ENCODE measurements at places on chromosomes 3 and 15. TPM values are rescaled to one million over a fixed set of nuclear protein-coding genes. Genes with fewer than 3 reads are reported as not detected.

DNA sequence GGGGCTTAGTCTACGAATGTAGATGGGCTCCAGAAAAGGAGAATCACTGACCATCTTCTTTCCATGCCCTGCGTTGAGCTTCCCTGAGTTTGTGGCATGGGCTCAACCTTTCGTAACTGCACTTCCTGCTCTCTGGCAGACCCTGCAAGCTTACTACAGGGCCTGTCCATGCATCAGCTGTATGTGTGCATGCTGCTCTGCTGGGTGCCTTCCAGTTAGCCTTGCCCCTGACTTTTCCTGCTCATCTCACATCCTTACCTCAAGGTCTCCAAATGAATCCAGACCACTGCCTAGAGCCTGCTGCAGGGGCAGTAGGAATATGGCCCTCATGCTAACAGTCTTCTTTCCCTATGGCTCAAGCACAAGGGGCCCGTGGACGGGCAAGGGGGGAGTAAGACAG, 2.0 kb upstream of the TF start:
- no peak for DNase-seq

DNA sequence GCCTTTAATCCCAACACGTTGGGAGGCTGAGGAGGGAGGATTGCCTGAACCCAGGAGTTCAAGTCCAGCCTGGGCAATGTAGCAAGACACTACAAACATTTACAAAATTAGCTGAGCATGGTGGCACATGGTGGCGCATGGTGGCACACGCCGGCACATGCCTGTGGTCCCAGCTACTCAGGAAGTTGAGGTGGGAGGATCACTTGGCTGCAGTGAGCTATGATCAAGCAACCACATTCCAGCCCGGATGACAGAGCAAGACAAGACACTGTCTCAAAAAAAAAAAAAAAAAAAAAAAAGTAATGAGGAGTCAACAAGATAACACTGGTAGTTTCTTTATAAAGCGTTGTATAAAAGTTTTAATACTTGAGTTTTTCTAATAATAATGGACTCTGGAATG, 10.1 kb downstream of the FEZF2 start:
- no peak for DNase-seq

DNA sequence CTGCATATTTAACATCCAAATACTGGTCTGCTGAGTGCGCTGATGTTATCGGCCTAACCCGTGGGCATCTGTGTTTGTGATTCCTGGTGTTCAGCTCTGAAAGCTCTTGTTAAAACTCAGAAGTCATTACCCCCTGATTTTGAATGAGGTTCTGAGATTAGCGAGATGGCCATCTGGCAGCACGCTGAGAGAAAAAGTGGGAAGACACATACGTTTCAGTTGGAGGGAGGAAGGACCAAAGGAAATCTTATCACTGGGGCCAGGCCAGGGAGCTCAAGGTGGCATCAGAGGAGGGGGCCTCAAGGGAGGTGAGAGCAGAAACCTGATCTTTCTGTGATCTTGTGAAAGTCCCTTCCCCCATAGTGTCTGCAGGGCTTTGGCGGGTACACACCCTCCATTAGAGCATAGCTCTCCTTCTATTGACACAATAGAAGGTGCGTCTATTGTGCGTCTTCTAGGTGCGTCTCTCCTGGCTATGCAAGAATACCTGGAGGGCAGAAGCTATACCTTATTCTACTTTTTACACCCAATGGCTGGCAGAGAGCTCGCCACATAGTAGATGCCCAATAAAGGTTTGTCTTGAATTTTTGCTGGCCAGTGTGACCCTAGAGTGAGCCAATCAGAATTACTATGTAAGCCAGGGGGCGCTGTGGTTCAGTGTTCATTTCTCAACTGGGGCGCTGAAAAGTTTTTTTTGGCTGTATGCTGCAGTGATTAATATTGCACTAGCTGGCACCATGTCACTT, 182.4 kb downstream of the SHQ1 start:
- DNase-seq = no peak

DNA sequence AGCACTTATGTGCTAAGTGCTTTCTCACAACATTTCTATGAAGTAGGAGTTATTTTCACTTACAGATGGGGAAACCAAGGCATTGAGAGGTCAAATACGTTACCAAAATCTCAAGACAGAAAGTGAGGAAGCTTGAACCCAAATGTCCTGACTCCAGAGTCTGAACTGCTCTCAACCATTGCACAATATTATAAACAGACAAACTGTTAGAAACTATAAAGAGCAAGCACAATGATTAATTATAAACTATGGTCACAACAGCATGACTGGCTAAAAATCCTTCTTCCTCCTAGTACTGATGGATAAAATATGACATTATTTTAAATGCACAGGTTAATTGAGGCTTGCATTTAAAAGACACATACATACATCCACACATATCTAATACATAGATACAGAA, 77.9 kb upstream of the ASB14 start:
- DNase-seq = no peak

DNA sequence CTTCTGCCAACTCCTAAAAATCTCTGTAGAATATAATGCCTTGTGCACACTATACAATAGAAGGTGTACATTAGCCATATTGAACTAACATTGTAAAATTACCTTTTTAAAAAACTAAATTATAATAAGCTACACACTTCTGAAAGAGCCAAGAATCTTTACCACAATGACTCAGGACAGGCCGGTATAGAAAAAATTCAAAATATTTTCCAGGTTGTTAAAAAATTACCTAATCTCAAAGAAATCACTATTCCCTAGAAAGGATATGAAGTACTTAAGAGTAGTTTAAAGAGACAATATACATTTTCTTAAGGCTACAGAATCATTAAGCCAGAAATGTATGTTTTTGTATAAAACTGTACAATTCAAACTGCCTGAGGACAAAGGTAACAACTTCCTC, 48.5 kb downstream of the TJP1 start:
- no peak for DNase-seq

GRCh38 chr3:115819785-115820384, 196.6 kb downstream of the GAP43 start:
- peak; percentile 56 for DNase-seq

GRCh38 chr15:70348581-70349344, 251.0 kb upstream of the TLE3 start:
- DNase-seq = no peak

GRCh38 chr3:72214066-72214951, 429.4 kb upstream of the PROK2 start:
- DNase-seq = no peak

DNA sequence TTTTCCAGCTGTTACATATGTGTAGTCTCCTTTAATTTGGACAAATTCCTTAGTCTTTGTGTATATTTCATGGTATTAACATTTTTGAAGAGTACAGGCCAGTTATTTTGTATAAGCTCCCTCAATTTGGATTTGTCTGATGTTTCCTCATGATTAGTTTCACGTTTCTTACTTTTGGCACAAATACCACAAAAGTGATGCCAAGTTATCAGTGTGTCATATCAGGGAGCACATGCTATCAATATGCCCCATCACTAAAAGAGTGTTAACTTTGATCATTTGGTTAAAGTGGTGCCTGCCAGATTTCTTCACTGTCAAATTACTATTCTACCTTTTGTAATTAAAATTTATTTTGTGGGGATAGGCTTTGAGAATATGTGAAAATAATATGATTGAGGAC, 14.6 kb downstream of the PCNP start:
- no peak for DNase-seq

GRCh38 chr3:182989566-182989965, 9.2 kb upstream of the DCUN1D1 start:
- no peak for DNase-seq

DNA sequence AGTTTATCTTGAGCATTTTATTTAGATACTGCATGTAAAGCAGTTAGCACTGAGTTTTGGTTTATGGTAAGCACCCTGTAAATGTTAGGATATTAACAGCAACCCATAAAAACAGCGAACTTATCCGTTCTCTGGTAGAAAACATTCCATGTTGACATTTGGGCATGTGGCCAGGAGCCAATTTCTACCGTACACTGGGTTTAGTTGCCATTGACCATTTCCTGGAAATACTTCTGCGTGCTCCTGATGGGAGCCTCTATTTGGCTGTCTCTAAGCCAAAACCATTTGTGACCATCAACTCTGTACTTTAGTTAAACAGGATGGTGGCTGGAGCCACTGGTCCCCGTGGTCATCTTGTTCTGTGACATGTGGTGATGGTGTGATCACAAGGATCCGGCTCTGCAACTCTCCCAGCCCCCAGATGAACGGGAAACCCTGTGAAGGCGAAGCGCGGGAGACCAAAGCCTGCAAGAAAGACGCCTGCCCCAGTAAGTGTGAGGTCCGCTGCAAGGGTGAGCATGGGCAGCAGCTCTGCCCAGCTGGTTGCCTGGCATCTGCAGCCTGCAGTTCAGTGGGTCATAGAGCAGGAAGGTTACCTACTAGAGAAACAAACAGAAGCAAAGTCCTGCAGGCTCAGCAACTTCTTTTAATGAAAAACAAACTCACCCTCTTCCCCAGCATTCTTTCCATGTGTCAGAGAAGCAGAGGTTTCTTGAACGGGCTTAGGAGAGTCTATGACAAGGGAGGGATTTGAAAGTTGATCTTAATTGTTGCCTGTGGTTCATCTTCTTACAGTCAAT, 7.1 kb downstream of the THBS1 start:
- no peak for DNase-seq

GRCh38 chr3:126934991-126935390, 47.9 kb upstream of the PLXNA1 start:
- no peak for DNase-seq

- DNase-seq = no peak
Observed at GRCh38 chr3:177378168-177378567, 180.9 kb upstream of the TBL1XR1 start.

DNA sequence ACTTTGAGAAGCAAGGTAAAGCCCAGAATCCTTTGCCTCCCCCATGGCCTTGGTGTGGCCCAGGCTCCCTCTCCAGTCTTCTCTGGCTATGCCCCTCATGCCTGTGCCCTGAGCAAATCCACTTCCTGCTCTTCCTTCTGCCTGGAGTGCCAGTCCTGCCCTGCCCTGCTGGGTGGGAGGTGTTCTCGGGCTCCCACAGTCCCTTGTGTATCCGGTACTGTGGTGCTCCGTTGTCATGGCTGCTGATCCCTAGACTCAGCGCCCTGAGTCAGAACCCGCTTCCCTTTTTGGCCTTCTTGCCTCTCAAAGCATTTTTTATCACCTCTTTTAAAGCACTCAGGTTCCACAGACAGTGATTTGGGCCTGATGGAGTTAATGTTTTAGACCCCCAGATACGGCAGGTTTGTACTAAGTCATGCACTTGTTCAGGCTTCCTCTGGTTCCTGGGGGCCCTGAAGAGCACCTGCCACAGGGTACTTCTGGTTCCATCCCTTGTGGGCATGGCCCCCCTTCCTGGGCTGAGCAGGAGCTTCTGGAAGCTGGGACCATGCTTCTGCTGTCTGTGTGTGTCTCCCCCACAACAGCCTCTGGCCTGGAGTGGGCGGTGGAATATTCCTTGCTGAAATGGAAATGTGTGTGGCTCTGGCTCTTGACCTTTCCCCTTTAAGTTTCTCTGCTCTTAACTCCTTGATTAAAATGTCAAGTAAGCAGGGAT, 29.6 kb upstream of the ADAMTS7 start:
- no peak for DNase-seq

DNA sequence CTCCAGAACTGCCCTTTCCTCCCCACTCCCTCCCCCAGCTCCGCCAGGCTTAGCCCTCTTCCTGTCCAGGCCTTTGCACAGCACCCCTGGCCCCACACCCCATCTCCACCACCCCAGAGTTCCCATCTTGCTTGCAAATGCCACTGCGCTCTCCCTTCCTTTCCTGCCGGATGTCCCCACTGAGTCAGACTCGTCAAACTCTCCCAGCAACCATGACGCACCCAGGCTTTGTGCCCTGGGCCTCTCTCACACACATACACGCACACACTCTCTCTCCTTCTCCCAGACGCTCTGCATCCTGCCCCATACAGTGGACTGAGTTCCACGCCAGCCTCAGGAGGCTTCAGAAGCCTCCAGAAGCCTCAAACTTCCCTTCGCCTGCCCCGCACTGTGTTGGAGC, 2.8 kb upstream of the CCDC9B start:
- no peak for DNase-seq

GRCh38 chr3:159765030-159765859, 223.4 kb upstream of the IL12A start:
- DNase-seq = peak; percentile 51

GRCh38 chr3:25300141-25300540, 127.9 kb upstream of the RARB start:
- DNase-seq = no peak

GRCh38 chr15:31448635-31448979, 122.0 kb downstream of the KLF13 start:
- DNase-seq = no peak

- no peak for DNase-seq
Observed at GRCh38 chr3:107664614-107665013, 141.9 kb downstream of the BBX start.

GRCh38 chr15:79341396-79341795, 30.5 kb downstream of the TMED3 start:
- DNase-seq = no peak

GRCh38 chr3:37640636-37641375, 220.9 kb upstream of the CTDSPL start:
- no peak for DNase-seq

DNA sequence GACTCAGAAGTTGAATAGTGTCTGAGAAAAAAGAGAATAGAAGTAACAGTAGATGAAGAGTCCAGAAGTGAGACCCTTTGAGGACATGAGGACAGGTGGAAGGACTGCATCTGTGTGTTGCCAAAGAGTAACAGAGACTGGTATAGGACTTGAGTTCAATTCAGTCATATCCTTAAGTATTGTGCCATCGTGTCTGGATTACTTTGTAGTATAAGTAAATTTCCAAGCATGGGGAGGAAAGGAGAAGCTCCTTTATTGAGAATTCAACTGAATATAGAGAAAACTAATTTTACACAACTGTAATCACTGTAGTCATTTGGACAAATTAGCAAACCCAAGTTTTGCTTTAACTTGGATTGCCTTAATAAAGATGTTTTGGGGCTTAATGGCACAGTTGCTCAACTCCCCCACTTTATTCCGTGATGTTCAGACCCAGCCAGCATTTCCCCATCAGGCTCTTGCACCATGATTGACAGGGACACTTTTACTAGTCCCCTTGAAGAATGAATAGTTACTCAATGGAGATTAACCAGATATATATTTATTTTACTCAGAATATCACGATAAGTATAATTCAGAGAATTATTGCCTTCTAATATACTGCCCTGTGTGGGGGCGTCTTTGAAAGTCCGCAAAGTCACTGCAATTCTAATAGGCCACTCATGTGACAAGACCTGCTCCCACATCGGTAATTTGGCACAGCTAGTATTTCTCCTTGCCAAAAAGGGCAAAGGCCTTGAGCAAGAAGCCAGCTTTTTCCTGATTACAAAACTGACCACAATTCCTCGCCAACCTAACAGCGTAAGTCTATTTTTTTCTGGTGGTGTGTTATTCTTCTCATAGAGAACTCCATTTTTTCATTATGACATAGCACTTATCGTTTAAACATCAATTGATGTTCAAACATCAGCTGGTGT, 61.3 kb downstream of the PPARG start:
- no peak for DNase-seq

The KLHL25 gene
- polyA plus RNA-seq = 14.2 TPM

The CYP1A2 gene
- polyA plus RNA-seq = 0.23 TPM

The RFTN1 gene
- 30.8 TPM for polyA plus RNA-seq

The CCDC191 gene
- 25.2 TPM for polyA plus RNA-seq

The RABL3 gene
- 31.1 TPM for polyA plus RNA-seq

The P3H2 gene
- polyA plus RNA-seq = 101 TPM

The CADPS gene
- polyA plus RNA-seq = 1.0 TPM

The EPHA3 gene
- polyA plus RNA-seq = 5.2 TPM

All from left renal cortex interstitium (tissue), 4 donors.